A549 treated with ZK216348 at 1 μM for 4 hours (cell line): ENCODE measurements at places on chromosomes 2 and 18. TPM values are rescaled to one million over a fixed set of nuclear protein-coding genes. Genes with fewer than 3 reads are reported as not detected.

The HOXD3 gene
- total RNA-seq = 0.14 to 0.32 TPM in 2 of 5 replicates, not detected in the others

The GPR35 gene
- total RNA-seq = 0.34 to 1.6 TPM (median 1.1 TPM) in 5 replicates

The LYG2 gene
- total RNA-seq = not detected in 5 replicates

The FANCL gene
- total RNA-seq = 22.7 to 28.8 TPM (median 27.8 TPM) in 5 replicates

The SRBD1 gene
- 7.3 to 10.3 TPM (median 8.5 TPM) in 5 replicates for total RNA-seq

The DSG4 gene
- not detected in 5 replicates for total RNA-seq

The PLEK gene
- not detected in 5 replicates for total RNA-seq

The SIX3 gene
- total RNA-seq = 0.81 to 1.6 TPM (median 1.4 TPM) in 5 replicates

The RGPD3 gene
- total RNA-seq = 0.11 to 0.20 TPM (median 0.14 TPM) in 5 replicates

The IL36G gene
- not detected in 5 replicates for total RNA-seq

The KATNAL2 gene
- total RNA-seq = 1.4 to 2.4 TPM (median 1.7 TPM) in 5 replicates

The ANKRD36 gene
- 3.7 to 7.2 TPM (median 6.2 TPM) in 5 replicates for total RNA-seq

The CXCR2 gene
- total RNA-seq = not detected in 5 replicates

The LINC00305 gene
- total RNA-seq = not detected in 5 replicates

The SP5 gene
- total RNA-seq = not detected in 5 replicates

The ESPNL gene
- 0.14 to 0.43 TPM (median 0.22 TPM) in 4 of 5 replicates, not detected in the other for total RNA-seq

The C2orf76 gene
- 10.8 to 19.8 TPM (median 11.9 TPM) in 5 replicates for total RNA-seq

The SLC11A1 gene
- total RNA-seq = 0.16 to 0.66 TPM (median 0.16 TPM) in 5 replicates

The EVA1A gene
- total RNA-seq = 6.2 to 10.3 TPM (median 8.2 TPM) in 5 replicates

The HOXD13 gene
- 0.07 to 0.27 TPM (median 0.23 TPM) in 5 replicates for total RNA-seq

The CNGA3 gene
- total RNA-seq = not detected in 5 replicates

The PCARE gene
- not detected in 5 replicates for total RNA-seq

The AP1S3 gene
- 24.7 to 51.4 TPM (median 35.4 TPM) in 5 replicates for total RNA-seq

The VSNL1 gene
- total RNA-seq = not detected in 5 replicates

The UCN gene
- total RNA-seq = 1.3 to 2.5 TPM (median 1.6 TPM) in 5 replicates

The LBX2 gene
- total RNA-seq = 2.2 to 4.3 TPM (median 3.3 TPM) in 5 replicates

The C2orf72 gene
- total RNA-seq = 5.3 to 8.1 TPM (median 6.5 TPM) in 5 replicates

The LONRF2 gene
- total RNA-seq = 2.0 to 3.7 TPM (median 3.0 TPM) in 5 replicates

The KYNU gene
- 250 to 331 TPM (median 273 TPM) in 5 replicates for total RNA-seq

The CNDP1 gene
- total RNA-seq = not detected in 5 replicates

The CAPN14 gene
- 0.06 to 0.07 TPM in 2 of 5 replicates, not detected in the others for total RNA-seq

The GAL3ST2 gene
- total RNA-seq = 0.20 to 0.46 TPM (median 0.33 TPM) in 5 replicates

The ASB18 gene
- total RNA-seq = not detected in 5 replicates

The ABCG8 gene
- not detected in 5 replicates for total RNA-seq

The RAB12 gene
- 18.5 to 45.4 TPM (median 25.6 TPM) in 5 replicates for total RNA-seq
